Kasumi-1 (cell line): ENCODE measurements at places on chromosomes 4 and X.

- no peak for DNase-seq
These were observed 335.2 kb downstream of the TENM3 start for GRCh38 chr4:182578402-182578801.

DNA sequence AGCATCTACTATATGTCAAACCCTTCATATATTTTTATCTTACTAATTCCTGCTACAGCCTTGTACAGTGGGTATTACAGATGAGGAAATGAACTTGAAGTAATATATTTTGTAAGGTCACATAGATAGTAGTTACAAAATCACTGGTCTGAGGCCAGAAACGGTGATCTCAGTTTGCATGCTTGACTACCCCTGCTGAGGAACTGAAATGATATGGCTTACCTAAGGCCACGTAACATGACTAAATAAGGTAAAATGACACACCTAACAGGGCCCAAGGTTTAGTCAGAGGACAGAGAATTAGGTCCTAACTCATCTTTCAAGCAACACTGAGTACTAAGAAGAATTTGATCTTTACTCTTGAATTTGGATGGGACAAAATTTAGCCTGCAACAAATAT is 1.5 kb upstream of the COMMD8 start:
- DNase-seq: no peak

DNA sequence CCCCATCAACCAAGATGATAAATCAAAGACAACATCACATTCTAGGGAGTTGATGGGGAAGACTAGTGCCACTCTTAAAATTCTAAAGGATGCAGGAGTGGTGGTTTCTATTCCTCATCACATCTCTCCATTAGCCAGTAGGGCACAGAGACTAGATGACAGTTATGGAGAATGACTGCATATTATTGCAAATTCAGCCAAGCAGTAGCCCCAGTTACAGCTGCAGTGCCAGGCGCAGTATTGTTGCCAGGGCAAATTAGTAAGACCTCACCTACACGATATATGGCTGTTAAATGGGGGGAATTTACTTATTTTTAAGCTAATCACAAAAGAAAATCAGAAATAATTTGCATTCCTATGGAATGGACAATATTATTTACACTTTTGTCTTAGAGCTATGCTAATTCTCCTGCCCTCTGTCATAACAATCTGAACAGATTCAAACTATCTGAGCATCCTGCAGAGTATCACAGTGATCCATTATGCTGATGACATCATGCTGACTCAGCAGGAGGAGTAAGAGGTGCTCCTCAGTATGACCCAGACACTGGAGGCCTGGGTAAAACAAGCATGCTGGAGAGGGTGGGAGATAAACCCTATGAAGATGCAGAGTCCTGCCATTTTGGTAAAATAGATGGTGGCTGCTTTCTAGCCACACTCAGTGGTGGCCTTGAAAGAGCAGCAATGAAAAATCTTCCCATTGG is 24.7 kb downstream of the ETNPPL start:
- DNase-seq: no peak

DNA sequence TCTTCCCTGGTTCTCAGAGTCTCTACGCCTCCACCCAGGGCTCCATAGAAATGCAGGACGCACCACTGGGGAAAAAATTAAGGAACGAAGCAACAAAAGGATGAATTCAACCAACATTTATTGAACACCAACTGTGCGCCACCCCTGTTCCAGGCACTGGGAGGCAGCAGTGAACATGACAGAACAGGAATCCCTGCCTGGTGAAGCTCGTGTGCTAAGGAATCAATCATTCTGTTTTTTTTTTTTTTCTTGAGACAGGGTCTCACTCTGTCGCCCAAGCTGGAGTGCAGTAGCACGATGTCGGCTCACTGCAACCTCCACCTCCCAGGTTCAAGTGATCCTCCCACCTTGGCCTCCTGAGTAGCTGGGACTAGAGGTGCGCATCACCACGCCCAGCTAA is 1.9 kb upstream of the FTSJ1 start:
- DNase-seq: peak; percentile 50

DNA sequence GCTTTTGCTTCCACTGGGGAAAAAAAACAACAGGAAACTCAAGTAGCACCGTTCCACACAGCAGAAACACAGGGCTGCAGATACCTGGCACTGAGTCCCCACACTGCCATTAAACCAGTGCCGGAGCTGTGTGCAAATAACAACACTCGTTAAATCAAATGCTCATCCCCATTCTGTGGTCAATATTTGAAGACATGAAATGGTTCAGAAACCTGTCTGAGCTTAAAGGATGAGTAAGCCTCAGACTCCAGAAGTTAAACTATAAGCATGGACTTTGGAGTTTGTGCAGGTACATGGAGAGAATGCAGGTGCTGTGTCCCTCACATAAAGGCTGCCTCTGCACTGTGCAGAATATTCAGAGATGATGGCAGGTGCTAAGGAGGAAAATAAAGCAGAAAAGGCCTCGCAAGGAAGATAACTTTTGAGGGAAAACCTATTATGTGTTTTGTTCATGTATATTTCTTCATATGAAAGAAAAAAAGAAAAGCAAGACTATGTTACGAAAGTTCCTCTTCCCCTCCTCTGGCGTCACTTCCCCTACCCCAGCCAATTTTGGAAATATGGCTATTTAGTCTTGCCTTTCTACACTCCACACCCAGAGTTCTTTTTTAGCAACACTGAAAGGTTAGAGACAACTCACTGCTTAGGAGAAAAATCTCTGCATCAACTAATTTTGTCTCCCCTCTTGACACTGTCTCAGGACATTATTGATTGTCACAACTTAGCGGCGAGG is 4.6 kb downstream of the MPP1 start:
- peak; percentile 8 for DNase-seq

- peak; percentile 48 for DNase-seq
These were observed 722 bp downstream of the NAAA start for GRCh38 chr4:75939890-75940691.

DNA sequence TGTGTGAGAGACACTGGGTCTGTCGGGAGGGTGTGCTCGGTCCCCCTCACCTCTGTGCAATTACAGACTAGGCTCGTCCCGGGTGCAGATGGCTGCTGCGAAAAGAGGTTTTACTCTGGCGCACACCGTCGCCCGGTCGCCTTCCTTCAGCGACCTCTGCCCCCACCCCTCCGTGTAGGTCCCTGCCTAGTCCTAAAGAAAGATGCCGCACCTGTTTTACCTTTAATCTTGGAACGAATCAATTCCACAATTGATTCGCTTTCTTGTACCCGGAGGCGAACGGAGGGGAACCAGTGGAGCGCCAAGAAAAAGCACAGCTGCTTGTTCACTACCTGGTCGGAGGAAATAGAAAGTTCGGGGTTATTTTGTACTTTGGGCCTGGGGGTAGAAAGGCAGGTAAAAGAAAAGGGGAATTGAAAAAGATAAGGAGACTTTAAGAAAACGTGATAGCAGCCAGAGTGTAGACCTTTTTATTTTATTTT is 1.2 kb downstream of the NPNT start:
- no peak for DNase-seq

DNA sequence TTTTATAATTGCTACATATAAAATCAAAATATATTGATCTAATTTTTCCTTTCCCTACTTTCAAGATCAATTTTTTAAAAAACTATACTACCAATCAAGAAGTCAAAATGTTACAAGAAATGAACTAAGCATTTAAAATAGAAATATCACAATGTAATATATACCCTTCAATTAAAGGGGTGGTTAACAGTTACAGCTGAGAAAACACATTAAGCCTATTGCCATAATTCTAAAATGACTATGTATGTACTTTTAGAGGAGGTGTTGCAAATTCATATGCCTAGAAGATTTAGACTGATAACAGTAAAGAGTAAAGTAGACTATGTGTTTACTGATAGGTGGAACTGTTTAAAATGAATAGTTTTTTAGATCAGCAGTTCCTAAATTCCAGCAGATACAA is 3.7 kb downstream of the NUP54 start:
- no peak for DNase-seq

DNA sequence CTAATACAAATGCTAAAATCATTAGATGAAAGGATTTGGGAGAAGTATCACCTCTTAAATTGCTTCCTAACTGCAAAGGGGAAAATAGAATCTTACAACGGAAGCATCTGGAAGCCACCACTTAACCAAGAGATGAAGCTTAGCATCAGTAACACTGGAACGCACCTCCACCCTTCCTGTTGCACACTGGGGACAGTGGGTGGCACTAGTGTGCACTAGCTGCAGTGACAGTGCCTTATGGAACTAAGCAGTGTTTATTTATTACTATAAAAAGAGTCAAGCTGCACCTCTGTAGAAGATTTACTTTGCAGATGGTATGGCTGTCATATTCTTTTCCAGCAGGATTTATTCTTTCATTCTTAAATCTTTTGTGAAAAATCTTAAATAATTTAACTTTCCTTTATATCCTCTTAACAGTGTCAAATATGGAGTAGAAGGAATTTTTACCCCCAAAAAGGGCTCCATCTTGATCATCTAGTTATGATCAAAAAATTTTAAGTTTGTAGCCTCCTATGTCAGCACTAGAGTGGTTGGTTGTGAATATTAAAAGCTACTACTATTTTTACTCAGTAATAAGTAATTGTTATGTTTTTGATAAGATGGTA is 76.7 kb downstream of the SCD5 start:
- peak; percentile 22 for DNase-seq

DNA sequence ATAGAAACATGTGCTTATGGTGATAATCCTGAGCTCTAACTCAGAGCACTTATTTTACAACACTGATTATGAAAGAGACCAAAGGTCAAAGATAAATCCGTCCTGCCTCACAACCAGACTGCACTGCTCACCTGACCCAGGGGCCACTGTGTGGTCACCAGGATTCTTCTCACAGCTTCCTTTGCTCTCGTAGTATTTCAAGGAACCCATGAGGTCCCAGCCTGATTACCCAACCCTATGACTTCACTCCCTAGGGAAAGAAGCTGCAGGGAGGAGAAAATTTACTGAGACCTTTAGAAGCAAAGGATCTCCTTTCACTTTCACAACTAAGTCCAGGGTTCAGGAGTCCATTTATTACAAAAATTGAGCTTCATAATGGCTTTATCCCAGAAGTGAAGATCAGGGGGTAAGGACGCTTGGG is 9.6 kb downstream of the SLC25A5 start:
- no peak for DNase-seq

GRCh38 chr4:138438608-138439007 is 196.5 kb upstream of the SLC7A11 start:
- DNase-seq: no peak

DNA sequence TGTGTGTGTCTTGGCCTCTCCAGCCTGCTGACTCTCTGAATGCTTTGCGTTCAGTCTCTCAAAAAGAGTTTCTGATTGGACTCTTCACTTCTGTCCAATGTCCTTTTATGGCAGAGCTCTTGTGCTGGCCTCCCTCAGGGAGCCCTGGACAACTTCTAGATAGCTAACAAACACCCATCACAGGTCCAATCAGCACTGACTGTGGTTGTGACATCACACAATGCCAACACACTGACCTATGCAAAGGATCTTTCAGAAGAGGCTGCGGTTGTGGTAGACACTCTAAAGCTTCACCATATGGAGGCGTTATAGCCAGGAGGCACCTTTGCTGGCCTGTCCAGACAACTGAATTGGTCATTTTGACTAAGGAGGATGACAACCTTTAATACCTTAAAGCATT is 53.8 kb upstream of the LSM6 start:
- no peak for DNase-seq

- DNase-seq: no peak
These were observed 76.0 kb upstream of the KIT start for GRCh38 chr4:54581807-54582206.

DNA sequence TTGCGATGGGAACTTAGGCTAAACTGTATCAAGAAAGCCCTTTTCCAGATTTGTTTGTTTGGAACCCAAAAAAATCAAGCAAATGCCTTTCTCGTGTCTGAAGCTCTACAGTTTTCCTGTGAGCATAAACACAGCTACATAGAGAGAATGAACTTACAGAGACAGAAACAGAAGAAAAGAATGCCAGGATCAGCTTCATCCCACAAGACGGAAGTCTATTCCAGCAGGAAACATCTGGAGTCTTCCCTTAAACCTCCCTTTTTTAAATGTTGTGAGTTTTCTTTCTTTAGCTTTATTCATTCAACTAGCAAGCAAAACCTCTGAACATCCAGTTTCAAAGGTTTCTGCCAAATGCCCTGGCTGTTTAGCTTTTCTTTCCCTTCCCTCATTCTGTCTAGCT is 32.6 kb upstream of the ZFP42 start:
- no peak for DNase-seq

GRCh38 chr4:154344686-154345085 is 146.9 kb downstream of the DCHS2 start:
- DNase-seq: no peak

GRCh38 chrX:119870626-119871131 is 854 bp downstream of the RNF113A start:
- DNase-seq: peak; percentile 35

DNA sequence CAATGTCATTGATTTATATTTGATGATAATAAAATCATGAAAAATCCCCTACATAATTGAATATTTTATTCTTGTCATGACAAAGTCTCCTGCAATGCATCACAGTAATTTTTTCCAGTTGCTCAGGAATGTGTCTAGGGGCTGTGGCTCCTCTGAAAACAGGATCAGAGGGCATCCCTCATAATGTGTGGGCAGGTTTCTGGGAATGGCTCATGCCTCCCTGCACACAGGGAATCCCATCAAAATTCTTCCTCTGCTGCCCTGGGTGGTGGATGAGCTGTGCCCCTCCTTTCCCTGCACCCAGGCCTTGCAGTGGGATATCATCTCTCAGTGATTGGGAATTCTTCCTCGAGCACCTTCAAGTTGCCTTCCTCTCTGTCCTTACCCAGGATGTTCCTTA is 20.4 kb upstream of the PUDP start:
- DNase-seq: no peak

DNA sequence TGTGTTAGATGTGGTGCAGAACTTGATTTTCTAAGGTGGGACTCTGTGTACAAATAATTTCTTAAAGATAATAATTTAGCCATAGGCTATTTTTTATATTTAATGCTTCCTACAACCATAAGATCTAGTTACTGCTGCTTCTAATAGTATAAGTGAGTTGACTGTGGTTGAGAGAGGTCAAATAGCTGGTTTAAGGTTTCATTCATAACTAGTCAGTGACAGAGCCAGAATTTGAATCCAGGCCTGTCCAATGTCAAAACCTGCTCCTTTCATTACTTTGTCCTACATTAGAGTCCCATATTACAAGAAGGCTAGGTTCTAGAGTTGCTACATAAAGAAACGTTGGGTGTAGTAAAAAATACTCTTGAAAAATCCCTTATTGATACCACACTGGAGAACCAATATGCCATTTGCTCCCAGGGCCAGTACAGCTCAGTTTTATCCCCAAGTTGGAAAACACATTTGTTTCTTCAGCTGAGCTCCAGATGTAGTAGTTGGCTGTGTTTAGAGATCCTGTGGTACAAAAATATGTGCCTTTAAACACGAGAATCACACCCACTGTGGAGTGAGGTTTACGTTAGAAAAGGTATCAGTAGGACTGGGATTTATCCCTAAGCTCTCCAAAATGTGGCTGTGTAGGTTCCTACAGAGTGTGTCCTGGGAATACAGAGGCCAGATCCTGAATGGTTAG is 84.3 kb downstream of the REPS2 start:
- DNase-seq: no peak

- no peak for DNase-seq
These were observed 203.0 kb downstream of the MAML3 start for GRCh38 chr4:139951021-139951420.
